CD4-positive, alpha-beta T cell treated with Interleukin-4 for 1 hour (primary cell): ENCODE measurements at places on chromosomes 6 and 20.

- DNase-seq, result no peak
Observed at GRCh38 chr6:10598084-10598960, 77.2 kb downstream of the GCNT2 start.

DNA sequence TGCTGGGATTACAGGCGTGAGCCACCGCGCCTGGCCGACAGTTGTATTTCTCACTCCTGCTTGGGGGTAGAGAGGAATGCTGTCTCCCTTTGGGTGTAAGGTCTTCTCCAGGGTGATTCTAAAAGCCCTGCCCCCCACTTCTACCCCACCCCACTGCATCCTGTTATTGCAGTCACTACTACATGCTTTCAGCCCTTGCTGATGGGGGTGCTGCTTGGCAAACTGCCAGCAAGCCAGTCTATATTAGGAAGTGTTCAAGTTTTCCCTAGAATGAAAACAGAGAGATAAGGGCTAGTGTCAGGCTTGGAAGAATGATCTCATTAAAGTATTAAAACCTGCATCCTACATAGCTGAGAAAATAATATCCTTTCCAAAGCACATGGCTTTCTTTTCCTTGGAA lies 31.3 kb downstream of the TTI1 start:
- no peak for DNase-seq

DNA sequence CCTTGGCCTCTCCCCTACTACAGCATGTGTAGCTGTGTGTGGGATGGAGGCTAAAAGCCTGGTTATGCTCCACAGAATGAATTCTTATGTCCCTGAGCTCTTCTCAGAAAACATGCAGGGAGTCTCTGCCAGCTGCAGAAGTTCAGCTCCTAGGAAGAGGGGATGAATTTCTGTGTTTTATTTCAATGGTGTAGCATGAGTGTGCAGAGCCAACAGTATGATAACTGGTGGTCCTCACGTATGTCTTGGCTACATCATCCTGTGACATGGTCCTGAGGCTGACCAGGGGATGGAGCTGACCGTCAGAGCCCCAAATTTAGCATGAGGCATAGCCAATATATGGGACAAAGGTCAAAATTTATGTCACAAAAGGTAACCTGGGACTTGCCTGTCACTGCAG lies 266.1 kb downstream of the ADGB start:
- no peak for DNase-seq

DNA sequence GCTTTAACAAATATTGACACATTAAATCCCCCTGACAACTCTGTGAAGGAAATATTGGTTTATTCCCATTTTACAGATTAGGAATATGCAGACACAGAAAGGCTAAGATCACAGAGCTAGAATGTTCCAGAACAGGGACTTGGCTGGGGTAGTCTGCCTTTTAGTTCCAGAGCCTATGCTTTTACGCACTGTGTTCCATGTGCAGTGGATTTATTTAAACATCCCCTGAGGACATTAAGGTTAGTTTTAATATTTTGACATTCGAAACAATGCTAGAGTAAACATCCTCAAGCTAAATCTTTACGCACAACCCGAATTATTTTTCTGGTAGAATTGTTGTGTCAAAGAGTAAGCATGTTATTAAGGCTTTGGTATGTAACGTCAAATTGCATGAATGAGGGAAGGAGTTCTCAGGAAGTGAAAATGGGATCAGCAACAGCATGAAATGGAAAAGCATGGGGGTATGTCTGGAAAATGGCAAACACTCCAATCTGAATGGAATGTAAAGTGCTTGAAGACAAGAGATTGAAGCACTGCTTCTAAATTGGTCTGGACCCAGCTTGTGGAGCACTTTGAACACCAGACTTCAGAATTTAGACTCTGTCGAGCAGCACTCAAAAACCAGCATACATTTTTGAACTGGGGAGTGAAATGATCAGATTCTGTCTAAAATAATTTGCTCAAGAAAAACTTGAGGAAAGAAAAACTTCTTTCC lies 429.9 kb downstream of the CD83 start:
- no peak for DNase-seq

DNA sequence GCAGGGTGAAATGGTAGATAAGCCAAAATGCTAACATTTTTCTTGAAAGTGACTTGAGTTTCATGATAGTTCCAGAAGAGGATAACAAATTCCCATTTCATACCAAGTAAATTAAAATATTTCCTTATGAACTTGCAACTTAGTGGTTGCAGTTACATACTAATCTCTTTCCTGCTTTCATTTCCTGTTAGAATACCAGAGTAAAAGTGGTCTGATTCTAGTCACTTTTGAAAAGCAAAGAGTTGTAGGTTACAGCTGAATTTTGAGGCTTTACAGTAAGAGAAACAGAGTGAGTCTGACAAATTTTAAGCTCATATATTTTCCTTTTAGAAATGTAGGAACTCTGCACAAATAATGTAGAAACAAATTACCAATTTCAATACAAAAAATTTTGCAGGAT lies 117.4 kb downstream of the ZFAND3 start:
- no peak for DNase-seq

- DNase-seq, result no peak
Observed at GRCh38 chr6:110430236-110430635, 14.9 kb upstream of the DDO start.

GRCh38 chr20:12321736-12322135 lies 404.0 kb downstream of the BTBD3 start:
- no peak for DNase-seq

- DNase-seq, result no peak
Observed at GRCh38 chr6:158879180-158879579, 60.0 kb upstream of the EZR start.

GRCh38 chr6:167093406-167093921 lies 29.4 kb upstream of the CCR6 start:
- DNase-seq, result no peak

DNA sequence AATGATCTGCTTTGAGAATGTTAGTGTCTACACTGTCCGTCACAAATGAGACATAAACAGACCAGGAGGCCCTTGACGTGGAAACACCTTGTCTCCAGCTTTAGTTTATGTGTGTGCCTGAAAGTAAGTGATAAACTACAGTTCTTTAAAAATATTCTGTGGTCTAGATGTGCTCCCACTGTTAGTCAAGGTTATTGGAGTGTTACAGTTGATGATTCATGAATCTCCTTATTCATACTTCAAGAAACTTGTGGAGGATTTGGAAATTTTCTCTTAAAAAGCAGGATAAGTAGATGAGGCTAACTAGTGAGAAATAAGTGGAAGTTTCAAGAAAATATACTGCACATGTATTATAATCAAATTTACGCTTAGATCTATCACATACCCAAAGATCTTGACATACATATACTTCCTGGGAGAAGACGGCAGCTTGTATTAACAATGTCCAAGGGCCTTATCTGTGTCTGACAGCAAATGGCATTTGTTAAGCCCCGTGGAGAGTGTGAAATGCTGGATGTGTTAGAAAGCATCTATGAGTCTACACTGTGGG lies 90.5 kb upstream of the MBOAT1 start:
- DNase-seq, result no peak

- DNase-seq, result no peak
Observed at GRCh38 chr6:156771047-156771446, 6.1 kb upstream of the ARID1B start.

GRCh38 chr6:46741482-46741881 lies 5.3 kb upstream of the ANKRD66 start:
- DNase-seq, result no peak

GRCh38 chr6:32387589-32388340 lies 16.1 kb upstream of the TSBP1 start:
- DNase-seq, result no peak

DNA sequence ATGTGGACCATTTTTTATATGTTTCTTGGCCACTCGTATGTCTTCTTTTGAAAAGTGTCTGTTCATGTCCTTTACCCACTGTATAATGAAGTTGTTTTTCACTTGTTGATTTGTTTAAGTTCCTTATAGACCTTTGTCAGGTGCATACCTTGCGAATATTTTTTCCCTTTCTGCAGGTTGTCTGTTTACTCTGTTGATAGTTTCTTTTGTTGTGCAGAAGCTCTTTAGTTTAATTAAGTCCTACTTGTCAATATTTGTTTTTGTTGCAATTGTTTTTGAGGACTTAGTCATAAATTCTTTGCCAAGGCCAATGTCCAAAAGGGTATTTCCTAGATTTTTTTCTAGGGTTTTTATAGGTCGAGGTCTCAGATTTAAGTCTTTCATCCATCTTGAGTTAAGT lies 66.2 kb downstream of the UNC5CL start:
- no peak for DNase-seq

GRCh38 chr6:35154262-35154661 lies 13.1 kb upstream of the TCP11 start:
- no peak for DNase-seq

DNA sequence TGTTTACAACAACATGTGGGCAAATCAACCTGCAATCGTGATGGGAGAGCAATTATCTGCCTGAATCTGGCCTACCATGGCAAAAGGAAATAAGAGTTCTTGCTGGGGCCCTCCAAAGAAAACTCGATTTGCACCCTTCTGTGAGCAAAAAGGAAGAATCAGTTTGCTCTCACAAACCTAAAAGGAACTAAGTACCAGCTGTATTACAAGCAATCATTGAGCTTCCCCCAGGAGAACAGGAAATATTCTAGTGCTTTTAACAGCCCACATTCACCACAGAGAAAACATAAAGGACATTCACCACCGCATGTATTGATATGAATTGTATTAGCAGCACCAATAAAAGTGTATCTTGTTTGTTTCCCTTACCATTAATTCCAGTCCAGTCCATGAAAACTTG lies 75.0 kb downstream of the MBOAT1 start:
- no peak for DNase-seq

- DNase-seq, result no peak
Observed at GRCh38 chr20:35503841-35504561, 25.5 kb downstream of the C20orf173 start.

GRCh38 chr20:46649965-46650542 lies 1.2 kb downstream of the SLC13A3 start:
- DNase-seq, result no peak

GRCh38 chr20:19427913-19428312 lies 215.5 kb downstream of the SLC24A3 start:
- no peak for DNase-seq

GRCh38 chr6:166400181-166400580 lies 17.4 kb upstream of the MPC1 start:
- DNase-seq, result no peak

- no peak for DNase-seq
Observed at GRCh38 chr20:43937591-43937990, 22.9 kb downstream of the TOX2 start.

- no peak for DNase-seq
Observed at GRCh38 chr6:108750801-108751200, 97.4 kb upstream of the ARMC2 start.
